MG63 (cell line): ENCODE measurements at places on chromosomes 16 and 17. TPM values are rescaled to one million over a fixed set of nuclear protein-coding genes. Genes with fewer than 3 reads are reported as not detected.

GRCh38 chr17:74334393-74335039, 8.5 kb downstream of the KIF19 start:
- no peak for DNase-seq

- DNase-seq: no peak
Observed at GRCh38 chr17:17110520-17110919, 68.3 kb downstream of the MPRIP start.

Gene ABAT
- 0.12 and 0.16 TPM in 2 replicates for total RNA-seq

Gene SOX8
- total RNA-seq: 0.25 TPM in 1 of 2 replicates, not detected in the other

DNA sequence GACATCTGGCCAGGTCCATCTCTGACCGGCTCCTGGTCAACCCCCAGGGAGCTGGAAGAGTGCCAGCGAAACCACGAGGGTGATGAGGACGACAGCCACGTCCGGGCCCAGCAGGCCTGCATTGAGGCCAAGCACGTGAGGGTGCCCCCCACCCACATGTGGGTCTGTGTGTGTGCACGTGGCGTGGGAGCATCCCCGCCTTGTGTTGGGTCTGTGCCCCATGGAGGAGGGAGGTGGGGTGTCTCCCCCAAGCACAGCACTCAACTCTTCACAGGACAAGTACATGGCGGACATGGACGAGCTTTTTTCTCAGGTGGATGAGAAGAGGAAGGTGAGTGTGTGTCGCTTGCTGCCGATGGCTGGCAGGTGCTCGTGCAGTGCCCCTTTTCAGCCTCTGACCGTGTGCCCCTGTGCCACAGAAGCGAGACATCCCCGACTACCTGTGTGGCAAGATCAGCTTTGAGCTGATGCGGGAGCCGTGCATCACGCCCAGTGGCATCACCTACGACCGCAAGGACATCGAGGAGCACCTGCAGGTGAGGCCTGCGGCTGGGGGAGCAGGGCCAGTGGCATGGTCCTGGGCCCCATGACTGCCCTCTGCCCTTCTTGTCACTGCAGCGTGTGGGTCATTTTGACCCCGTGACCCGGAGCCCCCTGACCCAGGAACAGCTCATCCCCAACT, 1.7 kb downstream of the STUB1 start:
- peak; percentile 56 for DNase-seq

Gene HEATR9
- not detected in 2 replicates for total RNA-seq

DNA sequence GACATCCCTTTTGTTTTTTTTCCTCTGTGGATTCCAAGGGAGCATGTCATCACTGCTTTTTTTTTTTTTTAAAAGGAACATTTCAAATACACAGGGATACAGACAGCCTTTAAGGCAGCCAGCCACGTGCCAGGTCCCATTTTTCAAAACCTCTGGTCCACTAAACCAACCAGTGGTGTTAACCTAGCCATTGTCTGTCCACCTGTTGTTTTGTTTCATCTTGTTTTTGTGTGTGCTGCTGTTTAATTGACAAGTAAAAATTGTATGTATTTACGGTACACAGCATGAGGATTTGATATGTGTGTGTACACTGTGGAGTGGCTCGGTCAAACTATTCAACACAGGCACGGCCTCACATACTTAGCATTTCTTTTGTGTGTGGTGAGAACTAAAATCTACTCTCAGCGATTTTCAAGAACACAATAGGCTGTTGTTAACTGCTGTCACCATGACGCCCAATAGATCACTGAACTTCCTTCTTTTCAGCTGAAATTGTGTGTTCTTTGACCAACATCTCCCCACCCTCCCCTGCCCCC, 19.2 kb downstream of the TMEM114 start:
- DNase-seq: no peak

DNA sequence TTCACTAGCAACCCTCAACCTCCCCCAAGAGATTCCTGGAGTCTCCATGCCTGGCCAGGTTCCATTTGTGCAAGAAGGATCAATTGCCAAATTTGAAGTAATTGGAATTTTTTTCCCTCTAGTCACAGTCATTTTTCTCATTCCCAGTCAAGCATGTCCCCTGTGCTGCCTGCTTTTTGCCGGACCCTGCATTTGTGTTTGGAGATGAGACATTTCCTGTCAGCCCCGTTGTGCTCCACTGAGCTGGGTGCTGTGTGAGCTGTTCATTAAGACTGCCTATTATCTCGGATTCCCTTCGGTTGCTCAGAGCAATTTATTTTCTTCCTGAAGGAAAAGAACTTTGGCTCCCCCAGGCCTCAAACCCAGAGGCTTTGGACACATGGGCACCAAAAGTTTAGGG, 201.0 kb upstream of the NLRP1 start:
- DNase-seq: peak; percentile 61

Gene ZSWIM7
- 11.5 and 30.2 TPM in 2 replicates for total RNA-seq

- no peak for DNase-seq
Observed at GRCh38 chr16:50268352-50268751, 2.0 kb downstream of the ADCY7 start.

Gene UBFD1
- 59.3 and 59.9 TPM in 2 replicates for total RNA-seq

GRCh38 chr17:31327534-31328159, 6.2 kb upstream of the EVI2A start:
- no peak for DNase-seq

DNA sequence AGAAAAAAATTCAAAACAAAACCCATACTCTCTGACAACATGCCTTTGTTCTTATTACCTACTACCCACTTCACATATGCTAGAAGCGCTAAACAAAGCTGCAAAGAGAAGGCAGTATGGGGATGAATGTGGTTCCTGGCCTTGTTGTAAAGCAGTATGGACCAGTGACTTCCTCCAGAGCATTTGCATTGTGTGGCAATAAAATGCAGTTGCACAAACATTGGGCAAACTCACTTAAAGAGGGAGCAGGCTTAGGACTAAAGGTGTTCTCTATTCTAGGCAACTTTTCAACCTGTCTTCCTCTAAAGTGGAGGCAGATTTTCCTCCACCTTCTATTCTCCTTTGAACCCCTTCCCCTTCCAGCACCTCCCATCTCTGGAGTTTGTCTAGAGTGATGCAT, 17.1 kb downstream of the TMIGD1 start:
- DNase-seq: no peak

GRCh38 chr16:88469615-88470395, 16.7 kb downstream of the ZFPM1 start:
- DNase-seq: no peak

DNA sequence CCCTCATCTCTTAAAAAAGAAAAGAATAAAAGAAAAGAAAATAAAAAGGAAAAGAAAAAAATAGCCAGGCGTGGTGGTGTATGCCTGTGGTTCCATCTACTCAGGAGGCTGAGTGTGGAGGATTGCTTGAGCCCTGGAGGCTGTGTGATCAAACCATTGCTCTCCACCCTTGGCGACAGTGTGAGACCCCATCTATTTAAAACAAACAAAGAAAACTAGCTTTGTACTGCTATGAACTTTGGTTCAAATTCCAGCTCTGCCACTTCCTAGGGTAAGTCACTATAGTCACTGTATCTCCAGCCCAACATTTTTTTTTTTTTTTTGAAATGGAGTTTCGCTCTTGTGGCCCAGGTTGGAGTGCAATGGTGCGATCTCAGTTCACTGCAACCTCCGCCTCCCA, 4.2 kb downstream of the CTF1 start:
- DNase-seq: no peak

Gene OTOP2
- total RNA-seq: not detected in 2 replicates

DNA sequence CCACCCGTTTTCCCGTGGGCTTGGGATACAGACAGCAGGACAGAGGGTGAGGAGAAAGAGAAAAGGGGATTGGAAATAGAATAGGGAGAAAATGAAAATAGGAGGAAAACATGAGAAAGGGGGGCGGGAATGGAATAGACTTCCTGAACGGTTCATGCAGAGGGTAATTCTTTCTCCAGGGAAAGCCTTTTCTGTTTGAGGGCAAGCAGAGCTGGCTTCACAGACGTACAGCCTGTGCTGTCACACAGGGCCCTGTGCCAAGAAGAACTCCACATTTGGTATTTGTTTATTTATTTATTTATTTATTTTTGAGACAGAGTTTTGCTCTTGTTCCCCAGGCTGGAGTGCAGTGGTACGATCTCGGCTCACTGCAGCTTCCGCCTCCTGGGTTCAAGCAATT, 12.0 kb downstream of the MILR1 start:
- no peak for DNase-seq
